SW480 (cell line): ENCODE measurements at places on chromosomes 4 and X.

DNA sequence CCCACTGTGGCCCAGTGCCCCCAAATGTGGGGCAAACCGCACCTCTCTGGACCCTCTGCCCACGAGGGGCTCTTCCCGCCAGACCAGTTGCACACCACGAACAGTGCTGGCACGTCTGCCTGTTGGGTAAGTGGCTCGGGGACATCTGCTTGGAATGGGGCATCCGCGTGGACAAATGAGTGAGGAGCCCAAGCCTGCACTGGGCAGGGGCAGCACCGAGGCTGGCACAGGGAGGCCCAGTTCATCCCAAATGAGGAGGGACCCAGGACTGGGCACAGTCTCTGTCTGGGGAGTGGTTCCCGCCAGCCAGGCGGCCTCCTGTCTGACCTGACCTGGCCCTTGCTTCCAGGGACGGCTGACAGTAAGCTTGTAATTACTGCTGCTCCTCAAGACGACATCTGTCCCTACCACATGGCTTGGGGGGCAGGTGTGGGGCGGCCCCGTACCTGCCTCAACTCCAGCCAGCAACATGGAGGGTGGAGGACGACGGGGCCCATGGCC is 3.2 kb downstream of the SPON2 start:
- no peak for DNase-seq

DNA sequence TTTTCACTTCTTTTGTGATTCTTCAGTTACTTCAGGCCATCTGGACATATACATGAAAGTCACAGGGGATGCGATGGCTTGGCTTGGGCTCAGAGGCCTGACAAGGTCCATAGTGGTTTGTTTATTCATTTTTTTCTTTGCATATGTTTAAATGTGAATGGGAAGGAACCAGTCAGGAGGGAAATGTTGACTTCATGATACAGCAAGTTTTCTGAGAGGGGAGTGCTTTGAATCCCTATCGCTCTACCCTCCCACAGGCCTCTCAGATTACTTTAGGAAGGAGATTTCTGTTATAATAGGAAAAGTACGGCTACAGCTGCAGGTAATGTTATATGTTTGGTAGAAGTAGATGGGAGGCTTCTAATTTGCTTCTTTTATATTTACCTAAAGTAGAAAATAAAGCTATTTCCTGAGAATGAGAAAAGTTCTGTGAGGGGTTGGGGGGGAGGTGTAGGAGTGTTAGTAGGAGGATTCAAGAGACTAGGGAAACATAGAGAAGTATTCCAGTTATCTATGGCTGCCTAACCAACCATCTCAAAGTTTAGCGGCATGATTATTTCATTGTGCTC is 322.9 kb downstream of the RAPGEF2 start:
- DNase-seq: no peak

DNA sequence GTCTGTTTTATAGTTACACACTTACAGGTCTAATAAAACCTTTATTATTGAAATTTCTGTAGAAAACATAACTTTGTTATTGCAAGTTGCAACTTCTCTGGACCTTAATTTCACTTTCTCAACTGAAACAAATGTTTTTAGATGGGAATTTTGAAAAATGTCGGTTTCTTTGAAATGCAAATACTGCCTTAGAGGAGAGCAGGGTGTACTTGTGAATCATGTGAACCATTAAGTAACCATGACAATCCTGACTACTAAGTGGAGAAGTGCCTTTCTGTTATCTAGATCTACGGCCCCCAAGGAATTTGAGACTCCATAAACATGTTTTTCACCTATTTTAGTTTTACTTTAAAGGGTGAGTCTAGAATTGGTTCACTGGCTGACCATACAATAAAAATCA is 8.5 kb upstream of the ARMCX2 start:
- no peak for DNase-seq

DNA sequence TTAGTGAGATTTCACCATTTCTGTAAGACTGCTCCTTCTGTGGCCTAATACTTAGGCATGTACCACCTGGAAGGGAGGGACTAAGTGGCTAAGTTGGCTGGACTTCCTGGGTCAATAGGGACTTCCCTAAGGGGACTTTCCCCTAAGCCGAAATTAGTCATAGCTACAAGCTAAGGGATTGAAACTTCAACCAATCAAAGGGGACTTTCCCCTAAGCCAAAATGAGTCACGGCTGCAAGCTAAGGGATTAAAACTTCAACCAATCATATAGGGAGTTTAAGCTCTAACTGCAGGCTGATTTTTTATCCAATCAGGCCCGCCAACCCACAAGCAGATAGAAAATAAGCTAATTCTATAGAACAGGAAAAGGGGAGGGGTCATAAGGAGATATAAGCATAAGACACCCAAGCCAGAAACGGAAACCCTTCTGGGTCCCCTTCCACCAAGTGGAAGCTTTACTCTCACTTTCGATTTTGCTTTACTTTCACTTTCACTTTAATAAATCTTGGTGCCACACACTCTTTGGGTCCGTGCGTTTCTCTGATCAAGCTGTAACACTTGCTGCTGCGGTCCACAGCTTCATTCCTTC is 382.8 kb downstream of the KLHL4 start:
- peak; percentile 2 for DNase-seq

DNA sequence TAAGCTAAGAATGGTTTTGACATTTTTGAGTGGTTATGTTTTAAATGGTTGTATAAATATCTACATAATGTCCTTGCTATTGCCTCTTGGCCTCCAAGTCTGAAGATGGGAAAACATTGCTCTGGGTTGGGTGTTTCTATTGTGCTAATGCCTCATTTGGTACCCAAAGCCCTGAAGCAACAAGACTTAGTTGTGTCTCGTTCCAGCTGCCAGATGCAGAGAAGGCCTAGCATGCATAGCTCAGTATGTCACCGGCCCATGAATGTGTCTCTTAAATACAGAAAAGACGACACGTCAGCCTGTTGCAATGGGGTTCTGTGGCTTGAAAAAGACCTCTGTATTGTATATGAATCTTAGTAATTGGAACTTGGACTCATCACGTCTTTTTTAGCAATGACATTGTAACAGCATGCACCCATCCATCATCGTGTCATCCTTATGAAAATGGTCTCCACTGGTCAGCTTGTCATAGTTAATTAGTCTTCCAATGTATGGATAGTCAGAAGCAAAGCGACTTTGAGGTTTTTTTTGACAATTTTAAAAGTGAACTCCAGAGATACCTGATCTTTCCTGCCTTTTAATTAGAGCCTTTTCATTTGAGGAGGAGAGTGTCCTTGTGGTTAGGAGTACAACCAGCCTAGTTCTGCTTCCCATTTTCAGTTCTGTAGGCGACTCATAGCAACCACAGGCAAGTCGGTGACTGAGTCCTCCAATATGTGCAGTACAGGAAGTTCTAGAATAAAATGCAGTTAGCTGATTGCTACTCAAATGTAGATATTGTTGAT is 126.4 kb upstream of the GATB start:
- DNase-seq: no peak

- no peak for DNase-seq
Observed at GRCh38 chr4:158169931-158170690, 2.7 kb downstream of the GASK1B start.

DNA sequence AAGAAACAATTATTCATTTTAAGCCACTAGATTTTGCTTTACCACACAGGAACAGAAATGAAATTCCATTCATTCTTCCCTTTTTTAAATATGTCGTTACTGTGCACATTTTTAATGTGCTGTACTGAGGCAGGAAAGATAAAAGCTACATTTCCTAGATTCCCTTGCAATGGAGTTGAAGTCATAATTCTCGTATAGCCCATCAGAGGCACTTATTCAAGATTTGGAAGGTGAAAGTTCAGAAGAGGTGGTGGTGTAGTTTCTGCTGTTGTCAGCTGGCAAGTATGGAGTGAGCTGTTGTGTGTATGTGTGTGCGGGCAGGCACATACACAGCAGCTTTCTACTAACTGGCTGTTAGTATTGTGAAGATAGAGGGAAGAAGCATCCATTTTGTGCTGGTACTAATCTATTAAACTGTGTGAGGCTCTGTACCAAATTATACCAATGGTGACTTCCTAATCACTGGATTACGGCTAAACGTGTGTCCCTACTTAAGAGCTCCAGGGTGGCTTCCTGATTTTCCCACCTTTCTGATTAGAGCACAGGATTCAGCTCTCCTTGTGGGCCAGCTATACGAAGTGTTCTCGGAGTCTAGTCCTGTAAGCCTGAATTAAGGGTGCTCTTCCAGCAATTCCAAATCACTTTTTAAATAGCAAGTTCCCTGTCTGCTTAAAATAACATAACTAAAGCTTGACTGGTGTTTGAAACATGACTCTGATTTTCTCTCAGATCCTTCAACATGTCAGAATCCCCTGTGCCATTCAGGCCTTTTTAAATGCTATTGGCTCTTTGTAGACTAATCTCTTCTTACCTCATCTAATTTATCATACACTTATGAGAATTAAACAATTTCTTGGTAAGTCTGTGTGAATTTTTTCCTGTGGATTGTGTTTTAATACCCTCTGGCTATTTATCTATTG is 43.8 kb downstream of the PDS5A start:
- peak; percentile 5 for DNase-seq

- no peak for DNase-seq
Observed at GRCh38 chrX:2652106-2652505, 39.0 kb upstream of the CD99 start.

DNA sequence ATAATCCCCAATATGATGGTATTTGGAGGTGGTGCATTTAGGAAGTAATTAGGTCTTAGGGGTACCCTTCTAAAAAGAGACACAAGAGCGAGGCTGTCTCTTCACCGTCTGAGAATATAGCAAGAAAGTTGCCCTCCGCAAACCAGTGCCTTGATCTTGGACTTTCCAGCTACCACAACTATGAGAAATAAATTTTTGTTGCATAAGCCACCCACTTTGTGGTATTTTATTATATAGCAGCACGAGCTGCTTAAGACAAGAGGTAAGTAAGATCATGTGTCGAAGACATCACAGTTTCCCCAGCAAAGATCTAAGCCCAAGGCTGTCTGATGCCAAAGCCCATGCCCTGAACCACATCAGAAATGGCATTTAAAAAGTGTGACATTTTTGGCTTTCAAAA is 9.6 kb upstream of the EXOSC9 start:
- peak; percentile 1 for DNase-seq

DNA sequence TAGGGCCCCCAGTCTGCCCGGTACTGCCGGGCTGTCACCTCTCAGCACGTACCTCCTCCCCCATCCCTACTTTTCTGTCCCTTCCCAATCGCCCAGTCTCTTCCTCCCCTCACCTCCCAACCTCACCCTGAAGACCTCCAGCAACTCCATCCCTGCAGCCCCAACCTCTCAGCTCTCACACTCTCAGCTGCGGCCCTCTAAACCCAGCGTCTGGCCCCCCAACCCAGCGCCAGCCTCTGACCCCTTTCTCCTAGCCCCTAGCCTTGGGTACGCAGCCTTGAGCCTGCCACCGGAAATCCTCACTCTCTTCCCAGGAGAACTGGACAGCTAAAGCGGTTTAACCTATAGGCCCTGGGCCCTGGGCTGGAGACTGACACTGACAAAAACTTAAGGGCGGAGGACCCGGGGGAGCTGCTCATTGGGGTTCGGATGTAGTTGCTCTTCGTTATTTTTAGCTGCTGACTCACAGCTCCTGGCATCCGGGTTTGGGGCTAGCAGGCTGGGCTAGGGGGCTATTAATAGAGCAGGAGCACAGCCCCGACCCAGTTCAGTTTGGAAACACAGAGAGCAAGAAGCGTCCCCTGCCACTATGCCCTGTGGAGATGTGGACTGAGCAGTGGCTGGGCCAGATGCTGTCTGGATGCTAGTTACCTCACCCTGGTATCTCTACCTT is 9.6 kb upstream of the DLG3 start:
- no peak for DNase-seq

GRCh38 chr4:81946996-81947395 is 426.8 kb downstream of the HNRNPD start:
- DNase-seq: no peak

- DNase-seq: no peak
Observed at GRCh38 chr4:95248720-95249425, 299.9 kb downstream of the UNC5C start.
